ENCODE measurements at places on chromosomes 5 and 9. TPM values are rescaled to one million over a fixed set of nuclear protein-coding genes. Genes with fewer than 3 reads are reported as not detected.

DNA sequence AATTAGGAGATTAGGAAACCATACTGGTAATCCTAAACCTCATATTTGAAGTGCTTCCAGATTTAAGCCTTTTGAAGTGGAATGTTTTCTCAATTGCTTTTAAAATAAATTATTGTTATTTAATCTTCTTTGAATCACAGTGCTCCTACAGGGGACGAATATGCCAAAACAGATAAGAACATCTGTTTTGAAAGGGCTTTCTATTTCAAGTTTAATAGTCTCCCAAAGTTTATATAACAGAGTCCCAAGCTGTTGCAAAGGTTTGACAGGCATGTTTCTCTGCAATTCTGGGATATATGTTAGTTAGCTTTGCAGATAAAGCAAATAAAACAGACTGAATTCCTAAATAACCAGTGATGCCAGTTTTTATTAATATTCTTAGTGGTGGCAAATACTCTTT is 803.7 kb downstream of the TLE4 start:
- DNase-seq: no peak
- H3K4me3 ChIP-seq: no peak overlapping the region
- no peaks in the 10 kb centered on the region for H3K4me1 ChIP-seq
- peaks cover 3% of the 10 kb centered on the region for H3K27me3 ChIP-seq
- H3K27ac ChIP-seq: no peak overlapping the region

The ADRB2 gene
- 6.3 TPM for total RNA-seq

- H3K27me3 ChIP-seq: peaks cover 7% of the 10 kb centered on the region
- H3K4me1 ChIP-seq: peaks cover 9% of the 10 kb centered on the region
- no peak overlapping the region for H3K4me3 ChIP-seq
- no peak overlapping the region for H3K27ac ChIP-seq
Observed at GRCh38 chr5:14534773-14535172, 46.8 kb upstream of the OTULINL start.

DNA sequence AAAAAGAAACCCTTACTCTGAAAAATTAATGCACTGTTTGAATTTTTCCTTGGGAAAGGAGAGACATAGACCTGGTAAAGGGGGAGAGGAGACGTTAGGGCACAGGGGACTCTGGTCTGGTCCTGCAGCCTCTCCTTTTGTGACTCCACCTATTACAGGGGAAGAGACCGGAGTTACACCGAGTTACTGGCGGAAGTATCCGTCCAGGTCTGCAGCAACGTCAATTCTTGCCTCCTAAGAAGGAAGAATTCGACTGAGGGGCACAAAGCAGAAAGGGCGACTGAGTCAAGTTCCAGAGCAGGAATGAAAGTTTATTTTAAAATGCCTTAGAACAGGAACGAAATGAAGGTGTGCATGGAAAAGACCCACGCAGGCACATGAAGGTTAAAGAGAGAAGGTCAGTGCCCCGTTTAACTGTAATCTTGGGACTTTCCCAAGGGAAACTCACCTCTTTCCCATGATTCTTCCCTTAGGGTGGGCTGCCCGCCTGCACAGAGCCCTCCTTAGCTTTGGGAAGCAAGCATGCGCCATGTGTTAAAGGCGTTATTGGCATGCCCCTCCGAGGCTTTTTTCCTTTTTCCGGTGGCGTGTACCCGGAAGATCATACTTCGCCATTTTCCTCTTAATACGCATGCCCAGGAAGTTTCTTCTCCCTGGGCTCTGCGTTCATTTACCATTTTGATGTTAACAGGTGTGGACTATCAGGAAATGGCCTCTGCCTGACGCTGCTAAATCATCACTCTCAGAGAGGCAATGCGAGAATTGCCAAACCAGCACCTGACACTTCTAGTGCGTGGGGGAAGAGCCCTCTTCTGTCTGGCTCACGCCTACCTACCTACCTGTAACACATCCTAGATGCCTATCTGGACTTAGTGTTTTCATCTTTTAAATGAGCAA is 409.6 kb upstream of the PAPPA start:
- H3K27me3 ChIP-seq: no peaks in the 10 kb centered on the region
- no peaks in the 10 kb centered on the region for H3K4me1 ChIP-seq
- no peak overlapping the region for H3K27ac ChIP-seq
- H3K36me3 ChIP-seq: no peaks in the 10 kb centered on the region
- no peak overlapping the region for H3K4me3 ChIP-seq

The PPIC gene
- not detected for total RNA-seq

- no peak overlapping the region for H3K4me3 ChIP-seq
- DNase-seq: no peak
- no peaks in the 10 kb centered on the region for H3K27me3 ChIP-seq
- no peaks in the 10 kb centered on the region for H3K36me3 ChIP-seq
Observed at GRCh38 chr5:130222573-130222972, 318.3 kb downstream of the CHSY3 start.

- H3K4me3 ChIP-seq: no peak overlapping the region
- no peak overlapping the region for H3K27ac ChIP-seq
- DNase-seq: no peak
Observed at GRCh38 chr5:132094393-132095076, 20.9 kb downstream of the CSF2 start.

The PCDHA9 gene
- total RNA-seq: not detected

The TUSC1 gene
- total RNA-seq: not detected

The PDE8B gene
- 0.19 TPM for total RNA-seq

- peak within 1 kb of the TSS; percentile 90 for H3K4me3 ChIP-seq
- peaks cover 16% of the 10 kb centered on the region for H3K4me1 ChIP-seq
- peak; percentile 72 for DNase-seq
Observed at GRCh38 chr9:93576258-93577077, at the start of gene PHF2. TSS of gene PHF2 (plus strand) at chr9:93576584. CDS start at chr9:93576774, 190 bp downstream.

- no peak overlapping the region for H3K4me3 ChIP-seq
- no peak for DNase-seq
- H3K4me1 ChIP-seq: no peaks in the 10 kb centered on the region
- H3K27me3 ChIP-seq: peaks cover 8% of the 10 kb centered on the region
- H3K27ac ChIP-seq: no peak overlapping the region
Observed at GRCh38 chr9:69976152-69976551, 67.5 kb upstream of the MAMDC2 start.

DNA sequence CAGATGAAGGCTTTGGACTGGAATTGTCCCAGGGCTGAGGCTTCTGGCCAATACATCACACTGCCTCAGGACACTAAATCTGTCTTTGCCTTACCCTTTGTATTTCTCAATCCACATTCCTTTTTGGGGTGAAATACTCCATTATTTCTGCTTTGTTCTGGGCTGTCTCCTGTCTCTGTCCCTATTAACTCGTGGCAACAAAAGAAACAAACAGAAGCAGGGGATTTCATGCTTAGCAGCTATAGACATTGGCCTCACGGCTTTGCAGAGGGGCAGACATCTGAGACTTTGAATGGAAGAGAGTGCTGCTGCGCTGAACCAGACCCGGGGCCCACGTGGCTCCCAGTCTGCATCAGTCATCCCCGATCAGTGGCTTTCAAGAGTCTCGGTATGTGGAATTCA is 129.7 kb downstream of the ARL15 start:
- H3K4me1 ChIP-seq: peaks cover 2% of the 10 kb centered on the region
- no peaks in the 10 kb centered on the region for H3K27me3 ChIP-seq
- no peak overlapping the region for H3K4me3 ChIP-seq
- no peaks in the 10 kb centered on the region for H3K36me3 ChIP-seq
- H3K27ac ChIP-seq: no peak overlapping the region
- DNase-seq: no peak

The PTGDS gene
- 3.3 TPM for total RNA-seq

DNA sequence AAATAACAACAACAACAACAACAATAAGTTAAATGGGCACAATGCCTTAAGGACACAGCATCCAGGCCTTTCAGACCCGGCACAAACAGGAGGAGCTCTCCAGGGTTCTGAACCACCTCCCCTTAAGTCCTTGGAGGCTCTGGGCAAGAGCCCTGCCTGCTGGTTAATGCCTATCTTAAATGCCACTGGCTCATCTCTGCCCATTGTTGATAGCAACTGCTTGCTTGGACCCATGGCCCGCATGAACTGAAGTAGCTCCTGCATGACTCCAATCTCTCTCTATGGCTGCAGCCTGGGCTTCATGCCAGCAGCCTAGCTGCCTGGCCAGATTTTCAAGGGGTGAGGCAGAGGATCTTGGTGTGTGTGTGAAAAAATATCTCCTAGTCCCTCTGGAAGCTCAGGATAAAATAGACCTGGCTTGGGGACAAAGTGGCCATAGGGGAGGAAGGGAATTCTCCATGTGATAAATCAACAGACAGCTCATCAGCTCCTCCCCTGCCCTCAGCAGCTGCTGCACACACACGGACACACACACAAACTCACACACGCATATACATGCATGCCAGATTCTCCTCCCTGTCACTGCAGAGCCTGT is 27.4 kb downstream of the FAM219A start:
- no peaks in the 10 kb centered on the region for H3K36me3 ChIP-seq
- peak; percentile 32 for DNase-seq
- H3K27me3 ChIP-seq: no peaks in the 10 kb centered on the region
- H3K4me3 ChIP-seq: no peak overlapping the region
- H3K27ac ChIP-seq: no peak overlapping the region

The AIF1L gene
- 0.42 TPM for total RNA-seq

DNA sequence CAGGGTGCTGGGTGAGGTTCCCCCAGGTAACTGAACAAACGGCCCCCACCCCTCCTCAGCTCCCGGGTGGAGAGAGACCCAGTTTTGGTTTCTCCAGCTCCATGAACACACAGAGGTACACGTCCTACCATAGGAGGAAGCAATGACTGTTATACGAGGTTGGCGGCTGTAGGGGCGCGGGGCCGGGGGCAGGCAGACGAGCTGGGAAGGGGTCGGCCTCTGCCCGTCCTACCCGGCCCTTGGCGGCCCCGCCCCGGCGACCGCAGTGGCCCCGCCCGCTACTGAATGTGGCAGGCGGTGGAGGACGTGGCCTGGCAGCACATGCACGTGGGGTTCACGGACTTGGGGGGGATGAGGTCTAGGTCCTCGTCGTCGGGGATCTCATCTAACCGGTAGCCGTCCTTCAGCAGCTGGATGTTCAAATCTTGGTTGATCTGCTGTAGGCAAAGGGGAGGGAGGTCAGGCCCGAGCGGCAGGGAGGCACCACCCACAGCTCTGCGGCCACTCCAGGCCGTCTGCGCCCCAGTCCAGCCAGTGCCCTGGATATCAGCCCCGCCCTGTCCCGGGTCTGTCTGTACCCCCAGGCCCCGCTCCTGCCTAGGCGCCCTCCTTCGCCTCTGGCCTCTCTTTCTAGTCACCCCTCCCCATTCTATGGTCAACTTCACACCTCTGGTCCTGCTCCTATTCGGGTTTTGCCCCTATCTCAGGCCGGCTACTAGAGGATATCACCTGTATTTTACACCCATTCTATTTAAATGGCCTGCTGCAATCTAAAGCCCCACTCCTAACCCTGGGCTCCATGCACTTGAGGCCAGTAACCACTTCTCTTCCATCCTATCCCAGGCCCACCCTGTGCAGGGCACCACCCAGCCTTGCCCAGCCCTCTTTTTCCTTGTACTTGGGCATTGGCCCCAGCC is 24.2 kb upstream of the MYORG start:
- no peak overlapping the region for H3K4me3 ChIP-seq
- H3K4me1 ChIP-seq: peaks cover 3% of the 10 kb centered on the region
- no peak overlapping the region for H3K27ac ChIP-seq
- no peaks in the 10 kb centered on the region for H3K27me3 ChIP-seq

DNA sequence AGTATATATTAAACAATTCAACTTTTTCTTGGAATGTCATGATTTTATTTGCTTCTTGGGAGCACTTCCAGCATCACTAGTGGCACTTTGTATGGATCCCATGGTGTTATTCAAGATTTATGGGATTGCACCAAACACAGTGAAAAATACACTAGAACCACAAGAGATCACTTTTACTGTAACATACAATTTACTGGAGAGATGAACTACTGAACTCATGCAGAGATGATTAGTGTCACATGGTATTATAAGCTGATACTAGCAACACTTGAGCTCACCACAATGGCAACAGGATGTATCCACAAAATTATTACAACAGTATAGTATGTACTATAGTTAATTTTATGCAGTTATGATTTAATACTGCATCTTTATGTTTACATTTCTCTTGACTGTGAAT is 16.3 kb upstream of the SLC36A2 start:
- H3K36me3 ChIP-seq: no peaks in the 10 kb centered on the region
- H3K27ac ChIP-seq: no peak overlapping the region
- peaks cover 9% of the 10 kb centered on the region for H3K27me3 ChIP-seq
- no peak for DNase-seq

GRCh38 chr5:139474890-139475791 is 4.3 kb downstream of the SMIM33 start:
- no peak for DNase-seq
- peaks cover 46% of the 10 kb centered on the region for H3K4me1 ChIP-seq
- H3K27me3 ChIP-seq: no peaks in the 10 kb centered on the region
- peak overlapping the region; percentile 56 for H3K4me3 ChIP-seq

- H3K4me1 ChIP-seq: peaks cover 3% of the 10 kb centered on the region
- no peak for DNase-seq
- no peak overlapping the region for H3K27ac ChIP-seq
- H3K27me3 ChIP-seq: peaks cover 2% of the 10 kb centered on the region
- no peaks in the 10 kb centered on the region for H3K36me3 ChIP-seq
Observed at GRCh38 chr9:15529566-15530324, 19.0 kb upstream of the PSIP1 start.

GRCh38 chr5:133297293-133297692 is 245.5 kb downstream of the HSPA4 start:
- H3K4me3 ChIP-seq: no peak overlapping the region
- no peak for DNase-seq
- H3K4me1 ChIP-seq: peaks cover 3% of the 10 kb centered on the region
- H3K27ac ChIP-seq: no peak overlapping the region
- peaks cover 2% of the 10 kb centered on the region for H3K27me3 ChIP-seq
- no peaks in the 10 kb centered on the region for H3K36me3 ChIP-seq

The CER1 gene
- not detected for total RNA-seq

- no peaks in the 10 kb centered on the region for H3K36me3 ChIP-seq
- H3K27ac ChIP-seq: no peak overlapping the region
- DNase-seq: no peak
Observed at GRCh38 chr5:171050916-171051315, 189.1 kb downstream of the RANBP17 start.

GRCh38 chr9:33185858-33186257 is 18.7 kb upstream of the B4GALT1 start:
- no peak overlapping the region for H3K4me3 ChIP-seq
- peaks cover 3% of the 10 kb centered on the region for H3K4me1 ChIP-seq
- DNase-seq: no peak
- no peaks in the 10 kb centered on the region for H3K36me3 ChIP-seq
- peaks cover 10% of the 10 kb centered on the region for H3K27me3 ChIP-seq
- no peak overlapping the region for H3K27ac ChIP-seq

DNA sequence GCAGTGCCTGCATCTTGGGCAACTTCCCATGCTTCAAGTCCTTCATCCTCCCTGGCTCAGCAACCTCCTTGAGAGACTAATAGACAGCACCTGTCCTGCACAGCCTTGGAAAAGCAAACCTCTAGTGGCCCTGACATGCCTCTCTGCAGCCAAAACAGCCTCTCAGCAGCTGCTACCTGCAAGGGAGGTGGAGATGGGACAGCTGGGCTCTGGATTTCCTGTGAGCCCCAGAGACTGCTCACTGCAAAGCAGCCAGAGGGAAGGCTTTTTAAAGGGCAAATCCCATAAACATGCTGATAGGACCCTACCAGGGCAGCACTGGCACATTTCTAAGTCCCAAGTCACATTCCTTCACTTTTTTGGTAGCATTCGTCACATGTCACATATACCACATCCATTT is 31.5 kb upstream of the MYORG start:
- H3K27me3 ChIP-seq: peaks cover 2% of the 10 kb centered on the region
- H3K27ac ChIP-seq: no peak overlapping the region
- no peak overlapping the region for H3K4me3 ChIP-seq
- H3K36me3 ChIP-seq: no peaks in the 10 kb centered on the region

- no peaks in the 10 kb centered on the region for H3K36me3 ChIP-seq
- no peak overlapping the region for H3K27ac ChIP-seq
- no peaks in the 10 kb centered on the region for H3K27me3 ChIP-seq
- H3K4me3 ChIP-seq: no peak overlapping the region
- H3K4me1 ChIP-seq: no peaks in the 10 kb centered on the region
- peak; percentile 81 for DNase-seq
Observed at GRCh38 chr9:136342181-136343120, 15.1 kb downstream of the GPSM1 start.

Data from activated naive CD8-positive, alpha-beta T cell treated with anti-CD3 and anti-CD28 coated beads, Interleukin-2, amount 10 ng/mL, durations not matched to agents 7 days and 5 days (primary cell).